CD4-positive, alpha-beta T cell treated with Interleukin-21 for 1 hour (primary cell): ENCODE measurements at places on chromosomes 7 and 10.

DNA sequence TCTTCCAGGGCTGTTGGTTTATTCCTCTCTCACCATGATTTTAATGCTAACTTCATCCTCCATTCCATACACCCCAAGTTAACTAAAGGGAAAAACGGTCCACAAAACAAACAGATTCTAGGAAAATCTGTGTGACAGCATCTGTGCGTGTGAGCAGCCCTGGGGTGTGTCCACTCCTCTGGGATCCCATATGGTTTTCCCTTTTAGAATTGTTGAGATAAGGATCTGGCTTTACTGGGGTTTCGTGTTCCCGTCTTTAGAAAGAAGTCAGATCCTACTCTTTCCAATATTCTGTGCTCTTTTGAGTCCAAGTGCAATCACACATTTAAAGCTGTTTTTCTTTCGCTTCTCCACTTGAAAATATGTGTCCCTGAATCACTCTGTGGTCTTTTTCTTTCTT, 257.1 kb downstream of the KLF6 start:
- DNase-seq = no peak

DNA sequence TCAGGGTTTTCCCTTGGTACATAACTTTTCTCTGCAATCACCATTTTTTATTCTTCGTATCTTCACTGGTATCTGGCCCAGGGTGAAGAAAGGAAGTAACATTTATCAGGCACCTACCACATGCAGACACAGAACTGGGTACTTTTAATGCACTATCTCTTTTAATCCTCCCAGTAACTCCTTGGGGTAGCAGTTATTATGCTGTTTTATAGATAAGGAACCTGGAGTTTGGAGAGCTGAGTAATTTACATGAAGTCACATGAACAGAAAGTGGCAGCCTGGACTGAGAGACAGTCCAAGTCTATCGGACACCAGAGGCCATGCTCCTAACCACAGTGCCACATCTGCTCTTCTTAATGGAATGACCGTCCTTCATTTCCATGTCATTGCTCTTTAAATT, 117.1 kb upstream of the PODXL start:
- no peak for DNase-seq

- no peak for DNase-seq
Observed at GRCh38 chr10:636016-636730, 53.3 kb downstream of the DIP2C start.

GRCh38 chr10:102718220-102718619, 3.8 kb downstream of the SFXN2 start:
- DNase-seq = no peak

DNA sequence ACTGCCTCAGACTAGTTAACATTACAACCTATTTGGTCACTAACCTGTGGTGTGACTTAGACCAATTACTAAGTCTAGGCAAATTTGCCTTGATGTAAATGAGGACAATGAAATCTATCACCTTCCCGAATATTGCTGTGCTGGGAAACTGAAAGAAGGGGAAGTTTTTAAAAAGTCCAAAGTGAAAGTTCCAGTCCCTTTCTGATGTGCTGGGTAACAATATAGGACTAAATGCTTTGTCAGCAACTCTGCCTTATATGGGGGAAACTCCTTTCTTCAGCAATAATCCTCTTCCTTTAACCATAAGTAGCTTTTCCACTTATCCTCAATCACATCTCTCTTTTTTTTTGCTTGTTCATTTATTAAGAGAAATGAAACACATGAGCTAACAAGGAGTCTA, 3.9 kb downstream of the PIK3AP1 start:
- DNase-seq = no peak

DNA sequence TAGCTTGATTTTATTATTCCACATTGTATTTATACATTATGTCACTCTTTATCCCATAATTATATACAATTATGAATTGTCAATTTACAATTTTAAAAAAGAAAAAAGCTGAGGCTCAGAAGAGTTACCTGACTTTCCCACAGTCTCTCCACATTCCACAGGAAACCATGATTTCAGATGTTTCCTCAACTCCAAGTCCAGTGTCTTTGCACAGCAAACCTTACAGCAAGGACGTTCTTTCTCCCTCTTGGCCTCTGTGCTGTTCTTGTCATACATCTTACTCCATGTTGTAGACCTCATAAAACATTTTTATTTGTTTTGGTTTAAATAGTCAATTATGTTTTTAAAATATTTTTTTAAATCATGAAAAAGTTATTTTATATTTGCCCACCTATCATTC, 34.9 kb upstream of the GRB10 start:
- DNase-seq = no peak

DNA sequence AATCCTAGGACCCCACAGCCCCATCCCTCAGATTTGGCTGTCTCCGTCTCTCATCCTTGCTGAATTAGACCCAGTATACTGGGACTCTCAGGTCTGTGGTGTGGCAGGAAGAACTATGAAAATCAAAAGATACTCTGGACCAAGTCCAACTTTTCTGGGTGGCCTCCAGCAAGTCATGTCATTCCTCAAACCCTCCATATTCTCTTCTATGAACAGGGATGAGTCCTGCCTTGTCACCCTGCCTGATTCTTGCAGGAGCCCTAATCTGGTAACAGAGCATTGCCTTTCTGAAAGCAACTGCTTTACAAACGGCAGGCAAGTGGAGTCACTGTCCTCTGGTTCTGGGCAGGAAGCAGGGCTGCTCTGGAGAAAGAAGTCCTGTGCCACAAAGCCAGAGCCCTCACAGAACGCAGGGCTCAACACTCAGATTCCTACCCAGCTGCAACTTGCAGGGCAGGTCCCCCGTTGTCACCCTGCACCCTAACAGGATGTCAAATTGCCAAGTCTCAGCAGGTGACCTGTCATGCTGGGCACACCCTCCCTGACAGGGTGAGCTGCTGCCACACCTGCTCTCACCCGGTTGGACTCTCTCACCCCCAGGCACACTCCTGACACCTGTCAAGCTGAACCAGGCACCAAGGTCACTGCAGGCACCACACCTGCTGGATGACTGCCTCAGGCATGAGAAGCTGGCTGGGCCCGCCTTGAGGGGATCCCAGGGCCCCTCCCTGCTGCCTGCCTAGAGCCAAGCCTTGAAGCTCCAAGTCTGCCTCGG, 227.7 kb downstream of the KCNMA1 start:
- DNase-seq = no peak

DNA sequence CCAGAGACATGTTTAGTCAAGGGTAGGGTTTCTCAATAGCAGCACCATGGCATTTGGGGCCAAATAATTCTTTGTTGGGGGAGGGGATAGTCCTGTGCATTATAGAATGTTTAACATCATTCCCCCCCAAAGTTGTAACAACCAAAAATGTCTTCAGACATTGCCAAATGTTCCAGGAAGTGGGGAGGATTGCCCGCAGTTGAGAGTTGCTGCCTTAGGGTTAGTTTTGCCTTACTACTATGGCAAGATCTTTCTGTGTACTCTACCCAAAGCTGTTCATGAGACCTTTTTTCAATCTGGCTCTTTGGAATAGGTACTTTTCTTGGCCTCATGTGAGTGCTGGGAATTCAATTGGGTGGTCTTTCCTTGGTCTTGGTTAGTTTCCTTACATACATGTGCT, 34.1 kb downstream of the SAMD8 start:
- DNase-seq = no peak

DNA sequence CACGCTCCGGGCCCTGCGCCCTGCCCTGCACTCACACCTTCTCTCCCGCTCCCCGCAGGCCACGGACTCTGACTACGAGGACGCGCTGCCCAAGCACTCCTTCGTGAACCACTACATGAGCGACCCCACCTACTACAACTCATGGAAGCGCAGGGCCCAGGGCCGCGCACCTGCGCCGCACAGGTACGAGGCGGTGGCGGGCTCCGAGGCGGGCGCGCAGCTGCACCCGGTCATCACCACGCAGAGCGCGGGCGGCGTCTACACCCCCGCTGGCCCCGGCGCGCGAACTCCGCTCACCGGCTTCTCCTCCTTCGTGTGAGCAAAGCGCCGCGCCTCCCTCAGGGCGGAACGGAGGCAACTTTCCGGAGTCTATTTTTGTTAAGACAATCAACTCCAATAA, 417.0 kb upstream of the FOXK1 start:
- no peak for DNase-seq

- DNase-seq = peak; percentile 43
Observed at GRCh38 chr10:63227207-63227895, 94.2 kb downstream of the NRBF2 start.

GRCh38 chr10:76422769-76423168, 991.3 kb downstream of the LRMDA start:
- DNase-seq = no peak

DNA sequence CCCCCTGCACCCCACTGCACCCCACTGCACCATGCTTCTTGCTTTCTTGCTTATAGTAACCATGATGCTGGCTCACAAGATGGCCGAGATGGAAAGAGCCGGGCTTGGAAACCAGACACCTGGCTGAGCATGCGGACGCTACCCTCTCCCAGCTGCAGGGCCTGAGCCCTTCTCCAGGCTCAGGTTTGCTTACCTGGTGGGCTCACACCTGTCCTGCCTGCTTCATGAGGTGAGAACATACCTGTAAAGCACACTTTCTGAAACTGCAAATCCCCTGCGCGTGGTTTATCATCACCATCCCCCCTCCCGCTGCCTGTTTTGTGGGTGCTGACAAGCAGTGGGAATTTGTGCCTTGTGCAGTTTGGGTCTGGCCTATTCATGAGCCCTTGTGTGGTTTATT, 302.7 kb downstream of the GLRX3 start:
- DNase-seq = no peak

- no peak for DNase-seq
Observed at GRCh38 chr7:79714081-79714480, 260.6 kb upstream of the MAGI2 start.

GRCh38 chr7:146129296-146129695, 12.7 kb downstream of the CNTNAP2 start:
- no peak for DNase-seq

DNA sequence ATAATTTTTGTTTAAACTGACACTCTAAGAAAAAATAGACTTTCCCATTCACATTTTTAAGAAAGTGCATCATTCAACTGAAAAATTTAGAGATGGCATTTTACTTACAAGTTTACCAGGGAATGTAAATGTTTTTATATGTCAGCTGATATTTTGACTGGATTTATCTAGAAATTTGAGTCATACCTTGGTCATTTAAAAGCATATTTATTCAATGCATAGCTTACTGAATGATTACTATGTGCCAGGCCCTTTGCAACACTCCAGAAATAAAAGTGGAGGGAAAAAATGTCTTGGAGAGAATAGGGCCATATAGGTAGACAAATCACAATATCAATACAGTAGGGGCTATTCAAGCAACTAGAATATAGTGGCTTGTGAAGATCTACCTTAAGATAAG, 98.4 kb upstream of the FAM3C start:
- DNase-seq = no peak

- DNase-seq = no peak
Observed at GRCh38 chr10:124074501-124075109, 18.8 kb downstream of the CHST15 start.

- DNase-seq = no peak
Observed at GRCh38 chr7:16040346-16040745, 353.9 kb upstream of the MEOX2 start.

- no peak for DNase-seq
Observed at GRCh38 chr10:124436191-124436638, 13.6 kb downstream of the NKX1-2 start.

- DNase-seq = no peak
Observed at GRCh38 chr10:6082496-6083395, 6.1 kb upstream of the RBM17 start.

- DNase-seq = no peak
Observed at GRCh38 chr10:124212702-124213101, 119.3 kb upstream of the CHST15 start.

- no peak for DNase-seq
Observed at GRCh38 chr10:113059371-113059780, 109.3 kb downstream of the TCF7L2 start.

- peak; percentile 38 for DNase-seq
Observed at GRCh38 chr10:80498833-80499741, 38.6 kb upstream of the SH2D4B start.

GRCh38 chr7:49158321-49158720, 234.0 kb downstream of the CDC14C start:
- DNase-seq = no peak

- no peak for DNase-seq
Observed at GRCh38 chr10:3868271-3868664, 83.3 kb upstream of the KLF6 start.

DNA sequence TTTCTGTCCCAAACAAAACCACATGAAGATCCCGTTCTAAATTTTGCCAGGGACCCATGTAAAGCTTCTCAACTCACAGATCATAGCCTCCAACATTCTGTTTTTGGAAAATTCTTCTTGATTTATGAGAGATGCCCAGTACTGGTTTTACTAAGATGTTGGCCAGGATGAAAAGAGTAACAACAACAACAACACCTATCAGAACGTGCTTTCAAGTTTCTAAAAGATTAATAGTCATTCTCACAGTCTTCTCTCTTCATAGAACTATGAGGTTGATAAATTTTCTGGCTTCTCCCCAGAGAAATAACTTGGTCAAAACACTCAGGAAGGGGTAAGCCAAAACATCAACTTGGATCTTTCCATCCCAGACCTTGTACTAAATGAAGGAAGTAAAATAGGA, 567.5 kb upstream of the IGFBP3 start:
- DNase-seq = no peak

- no peak for DNase-seq
Observed at GRCh38 chr7:44538093-44538797, 2.9 kb downstream of the NPC1L1 start.

DNA sequence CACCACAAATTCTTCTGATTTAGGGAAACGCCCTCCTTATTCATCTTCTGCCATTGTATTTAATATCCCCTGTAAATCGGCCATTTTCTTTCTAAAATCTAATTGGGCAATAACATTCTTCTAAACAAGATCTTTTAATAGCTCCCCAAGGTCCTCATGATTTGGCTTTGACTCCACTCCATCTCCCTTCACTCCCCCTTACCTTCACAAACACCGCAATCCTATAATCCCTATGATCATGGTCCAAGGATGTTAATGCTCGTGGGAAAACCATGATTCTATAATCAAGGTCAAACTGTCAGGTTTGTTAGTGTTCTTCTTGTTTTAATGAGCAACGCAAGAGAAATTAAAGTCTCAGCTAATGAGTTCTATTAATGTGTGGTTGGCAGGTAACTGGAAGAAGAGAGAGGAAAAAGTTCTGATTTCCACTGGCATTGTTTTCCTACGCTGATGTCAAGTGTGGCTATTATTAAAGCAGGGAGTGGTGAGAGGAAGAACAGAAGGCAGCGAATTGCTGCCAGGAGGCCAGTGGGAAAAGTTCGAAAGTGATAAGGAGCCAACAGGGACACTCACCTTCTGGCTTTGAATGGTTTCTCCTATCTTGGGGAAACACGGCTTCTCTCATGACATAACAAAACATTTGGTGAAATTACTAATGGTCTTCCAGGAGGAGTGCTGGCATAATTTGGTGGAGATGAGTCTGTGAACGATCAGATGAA, 28.1 kb downstream of the LRRC72 start:
- no peak for DNase-seq

DNA sequence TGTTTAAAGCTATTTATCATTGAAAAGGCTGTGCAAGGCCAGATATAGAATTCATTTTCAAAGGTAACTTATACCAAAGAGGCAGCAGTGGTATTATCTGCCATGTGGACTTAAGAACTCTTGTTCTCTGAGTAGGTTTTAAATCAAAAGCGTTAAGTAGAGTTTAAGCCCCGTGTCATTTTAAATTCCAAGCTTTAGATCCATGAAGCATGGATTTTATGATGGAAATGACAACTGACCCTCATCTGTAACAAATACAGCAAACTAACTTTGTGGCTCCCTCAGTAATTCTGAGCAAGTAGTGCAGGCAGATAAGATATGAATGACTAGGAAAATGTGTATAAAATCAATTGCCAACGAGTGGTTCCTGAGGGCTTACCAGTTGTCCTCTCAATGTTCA, 247.0 kb downstream of the WDR11 start:
- no peak for DNase-seq
